ENCODE measurements at places on chromosomes 11 and 22.

- no peak for DNase-seq
Observed at GRCh38 chr11:130092661-130093060, 23.0 kb downstream of the APLP2 start.

GRCh38 chr11:40819230-40819629 lies 640.2 kb downstream of the LRRC4C start:
- DNase-seq, result no peak

GRCh38 chr11:19447150-19447566 lies 206.4 kb upstream of the E2F8 start:
- peak; percentile 60 for DNase-seq

DNA sequence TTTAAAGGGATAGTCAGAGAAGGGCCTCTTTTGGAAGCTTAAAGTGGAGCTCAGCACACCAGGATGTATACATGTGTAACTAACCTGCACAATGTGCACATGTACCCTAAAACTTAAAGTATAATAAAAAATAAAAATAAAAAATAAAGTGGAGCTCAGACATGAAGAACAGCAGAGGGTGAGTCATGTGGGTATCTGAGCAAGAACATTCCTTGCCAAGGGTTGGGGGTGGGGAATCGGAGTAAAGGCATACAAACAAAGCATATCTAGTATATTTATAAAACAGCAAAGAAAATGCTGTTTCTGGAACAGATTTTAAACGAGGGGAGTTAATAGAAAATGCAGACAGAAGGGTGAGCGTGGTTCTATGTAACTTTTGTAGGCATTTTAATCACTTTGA lies 562.6 kb upstream of the ANO3 start:
- DNase-seq, result peak; percentile 14

DNA sequence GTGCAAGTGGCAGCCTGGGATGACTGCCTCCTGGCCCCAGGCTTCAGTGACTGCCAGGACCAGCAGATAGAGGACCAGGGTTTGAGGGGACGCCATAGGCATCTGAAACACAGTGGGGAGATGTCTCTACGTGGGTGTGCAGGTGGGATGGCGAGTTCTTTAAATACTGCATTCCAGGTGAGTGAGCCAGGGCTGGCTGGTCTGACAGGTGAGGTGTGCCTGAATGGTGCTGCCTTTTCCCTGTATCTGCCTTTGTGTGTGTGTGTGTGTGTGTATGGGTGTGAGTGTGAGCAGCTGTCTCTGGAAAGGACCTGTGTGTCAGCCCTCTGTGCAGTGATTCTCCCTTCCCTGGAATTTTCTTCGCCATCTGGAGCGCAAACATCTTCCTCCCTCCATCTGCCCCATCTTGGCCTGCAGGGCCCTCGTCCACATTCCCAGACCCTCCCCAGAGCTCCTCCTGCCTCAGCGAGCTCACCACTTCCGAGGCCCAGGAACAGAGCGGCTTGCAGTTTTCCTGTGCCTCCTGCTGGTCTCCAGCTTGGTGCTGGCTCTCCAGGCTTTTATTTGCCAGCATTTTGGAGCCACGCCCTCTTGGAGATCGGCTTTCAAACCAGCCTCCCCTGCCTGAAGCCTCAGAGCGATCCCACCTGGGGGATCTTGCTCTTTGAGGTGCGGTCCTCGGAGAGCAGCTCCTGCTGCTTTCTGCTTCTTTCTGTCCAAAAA lies at the start of gene GPHA2:
Gene GPHA2 (minus strand): TSS at position 535 of the 723 bp plus-strand sequence. CDS start 433 bp downstream, at position 102.
- peak; percentile 48 for DNase-seq

GRCh38 chr11:68711114-68711513 lies 26.8 kb downstream of the GAL start:
- DNase-seq, result no peak

GRCh38 chr11:35174666-35175065 lies 35.7 kb downstream of the CD44 start:
- peak; percentile 81 for DNase-seq

- no peak for DNase-seq
Observed at GRCh38 chr22:38951734-38952133, 5.7 kb upstream of the APOBEC3A start.

DNA sequence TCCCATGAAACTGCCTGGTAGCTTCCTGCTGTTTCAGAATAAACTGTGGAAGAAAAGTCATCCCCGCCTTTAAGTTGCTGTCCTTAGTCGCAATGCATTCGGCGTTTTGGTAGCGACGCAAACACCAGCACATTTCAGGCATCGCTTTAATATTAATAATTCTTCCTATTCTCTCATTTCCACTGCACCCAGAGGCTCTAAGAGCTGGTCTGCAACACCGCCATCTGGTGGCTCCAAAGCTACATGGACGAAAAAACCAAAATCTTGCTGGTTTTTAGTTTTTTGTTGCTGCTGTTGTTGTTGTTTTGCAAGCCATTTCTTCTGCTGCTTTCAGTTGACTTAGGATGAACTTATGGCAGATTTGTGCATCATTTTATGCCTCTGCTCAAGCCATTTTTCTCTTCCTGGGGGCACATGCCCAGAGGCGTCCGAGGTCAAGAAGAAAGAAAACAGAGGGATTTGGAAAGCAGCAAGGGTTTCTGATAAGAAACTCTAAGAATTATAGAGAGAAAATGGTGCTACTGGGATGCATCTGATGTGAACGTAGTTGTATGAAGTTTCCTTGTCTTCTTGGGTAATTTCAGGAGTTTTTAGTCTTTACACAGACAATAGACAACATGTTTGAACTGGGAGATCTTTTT lies 345.4 kb upstream of the KIRREL3 start:
- DNase-seq, result peak; percentile 29

DNA sequence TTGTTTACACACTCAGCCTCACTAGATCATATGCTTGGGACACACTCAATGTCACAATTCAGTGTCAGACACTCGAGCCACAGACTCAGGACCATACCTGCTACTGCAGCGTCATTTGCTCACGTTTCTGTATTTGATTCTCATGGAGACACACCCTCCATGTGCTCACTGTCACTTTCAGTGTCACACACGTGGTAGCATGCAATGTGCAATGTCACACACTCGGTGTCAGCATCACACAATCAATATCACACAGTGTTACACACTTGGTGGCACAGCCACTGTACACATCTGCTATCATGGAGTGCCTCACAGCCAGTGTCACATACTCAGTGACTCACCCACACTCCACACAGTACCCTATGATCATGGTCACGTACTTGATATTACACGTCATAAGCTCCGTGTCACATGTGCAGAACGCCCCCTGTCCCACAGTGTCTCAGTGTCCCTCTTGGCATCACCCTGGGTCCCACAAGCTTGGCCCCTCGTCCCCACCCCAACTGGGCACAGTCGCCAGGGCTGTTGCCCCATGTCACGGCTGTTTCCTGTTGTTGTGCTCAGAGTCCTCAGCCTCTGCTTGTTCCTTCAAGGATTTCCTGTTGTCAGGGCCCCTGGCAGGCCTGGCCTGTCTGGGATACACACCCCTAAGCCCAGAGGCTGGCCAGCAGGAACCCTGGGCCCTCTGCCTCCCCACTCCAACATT lies 49.6 kb downstream of the PDE2A start:
- DNase-seq, result no peak

- peak; percentile 58 for DNase-seq
Observed at GRCh38 chr11:32172848-32173834, 82.3 kb downstream of the RCN1 start.

DNA sequence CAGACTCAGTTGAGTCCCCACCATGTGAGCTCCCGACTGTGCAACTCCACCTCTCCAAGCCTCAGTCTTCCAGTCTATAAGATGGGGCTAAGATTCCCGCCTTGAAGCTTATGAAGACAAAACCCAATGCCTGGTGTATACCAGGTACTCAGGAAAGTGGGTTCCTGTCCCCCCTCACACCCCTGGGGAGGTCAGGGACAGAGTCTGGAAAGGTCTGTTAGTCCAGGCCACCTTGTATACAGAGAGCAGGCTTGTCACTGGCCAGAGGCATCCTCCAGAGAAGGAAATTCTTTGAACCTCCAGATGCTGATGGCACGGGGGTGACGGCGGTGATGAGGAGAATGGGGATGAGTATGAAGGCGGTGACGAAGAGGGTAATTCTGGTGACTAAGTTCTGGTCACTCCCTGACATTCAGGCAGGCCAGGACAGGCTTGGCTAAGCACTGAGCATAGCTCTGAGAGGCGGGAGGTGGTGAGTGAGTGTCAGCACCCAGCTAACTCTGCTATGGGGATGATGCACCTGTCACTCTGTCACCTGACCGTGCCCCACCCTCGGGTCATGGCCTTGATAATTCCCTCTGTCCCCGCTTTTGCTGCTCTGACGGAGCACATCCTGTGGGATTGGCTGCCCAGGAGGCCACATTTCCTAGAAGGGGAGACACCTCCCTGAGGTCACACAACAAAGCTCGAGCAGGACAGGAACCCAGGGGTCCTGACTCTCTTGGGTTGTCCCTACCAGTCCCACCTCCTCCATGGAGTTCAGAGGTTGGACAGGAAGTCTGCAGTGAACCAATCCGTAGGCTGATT lies 30.9 kb upstream of the CSNK1E start:
- no peak for DNase-seq

DNA sequence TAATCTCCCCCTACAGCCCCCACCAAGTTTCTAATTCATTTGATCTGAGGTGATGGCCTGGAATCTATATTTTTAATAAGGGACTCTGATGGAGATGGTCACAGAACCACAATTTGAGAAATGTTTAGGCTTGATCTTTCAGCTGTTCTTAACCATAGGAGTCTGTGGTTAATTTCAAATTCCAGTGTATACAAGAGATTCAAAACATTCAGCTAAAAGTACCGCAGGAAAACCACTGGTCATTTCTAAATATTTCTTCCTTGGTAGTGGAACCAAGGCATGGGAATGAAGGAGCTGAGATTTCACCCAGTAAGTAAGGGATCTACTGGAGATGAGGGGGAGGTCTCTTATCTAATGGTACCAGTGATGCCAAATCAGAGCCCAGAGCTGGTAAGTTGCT lies 18.3 kb upstream of the GALNT18 start:
- DNase-seq, result no peak

DNA sequence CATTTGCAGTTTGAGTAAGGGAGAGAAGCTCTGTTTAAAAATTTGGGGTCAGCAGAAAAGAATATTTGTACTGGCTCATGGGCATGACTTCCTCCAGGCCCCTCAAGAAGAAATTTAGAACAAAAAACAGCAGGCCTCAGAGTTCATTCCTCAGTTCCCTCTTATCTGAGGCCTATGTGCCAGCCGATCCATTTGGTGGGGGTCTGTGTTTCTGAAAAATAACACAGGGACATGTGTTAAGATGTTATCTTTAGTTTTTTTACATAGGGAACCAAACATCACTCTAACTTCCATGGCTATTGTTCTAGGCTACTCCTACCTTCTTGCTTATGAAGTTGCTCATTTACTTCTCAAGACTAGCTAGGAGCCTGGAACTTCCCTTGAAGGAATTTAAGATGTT lies 16.2 kb upstream of the HSD17B12 start:
- no peak for DNase-seq

DNA sequence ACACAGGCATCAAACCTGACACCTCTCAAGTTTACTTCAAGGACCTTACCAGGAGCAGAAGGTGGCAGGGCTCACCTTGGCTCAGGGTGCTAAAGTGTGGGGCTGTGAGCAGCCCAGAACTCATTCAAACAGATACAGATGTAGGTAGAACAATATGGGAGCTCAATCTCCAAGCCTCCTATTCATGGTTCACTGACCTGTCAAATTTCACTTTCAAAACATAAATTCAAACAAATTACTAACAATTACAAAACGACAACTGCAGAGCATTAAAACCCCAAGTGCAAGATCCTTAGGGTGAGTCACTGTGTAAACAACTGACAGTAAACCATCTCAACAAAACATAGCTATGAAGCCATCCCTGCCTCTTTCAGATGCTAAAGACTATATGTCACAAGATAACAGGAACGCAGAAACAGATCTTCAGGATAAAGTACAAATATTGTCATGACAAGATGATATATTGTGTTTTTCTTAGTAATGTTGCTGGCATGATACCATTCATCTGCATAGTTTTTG lies 303.5 kb upstream of the ANO3 start:
- DNase-seq, result peak; percentile 80

- DNase-seq, result no peak
Observed at GRCh38 chr11:123180166-123180565, 14.9 kb downstream of the CLMP start.

GRCh38 chr11:117313091-117313490 lies 3.0 kb downstream of the BACE1 start:
- no peak for DNase-seq

DNA sequence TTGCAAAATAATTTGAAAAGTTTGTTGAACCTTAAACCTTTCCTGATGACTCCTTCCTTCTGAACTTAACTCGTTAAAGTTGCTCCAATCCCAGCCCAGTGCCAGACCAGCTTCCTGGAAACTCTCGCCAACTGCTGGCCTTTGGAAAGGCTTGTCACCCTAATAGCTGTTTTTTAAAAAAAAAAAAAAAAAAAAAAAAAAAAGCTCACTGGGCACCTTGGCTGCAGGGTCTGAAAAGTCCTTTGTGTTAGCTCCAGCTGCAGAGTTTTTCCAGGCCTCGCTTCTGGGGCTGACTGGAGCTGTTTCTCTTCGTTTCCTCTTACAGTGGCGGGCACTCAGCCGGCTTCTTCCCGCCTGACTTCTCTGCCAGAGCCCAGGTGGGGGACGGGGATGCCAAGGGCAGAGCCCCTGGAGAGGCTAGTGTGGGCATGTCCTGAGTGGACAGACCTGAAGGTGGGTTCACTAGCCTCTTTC lies 25.1 kb downstream of the KCNQ1OT1 start:
- no peak for DNase-seq

- DNase-seq, result peak; percentile 42
Observed at GRCh38 chr11:72350752-72351151, 83.6 kb downstream of the CLPB start.

DNA sequence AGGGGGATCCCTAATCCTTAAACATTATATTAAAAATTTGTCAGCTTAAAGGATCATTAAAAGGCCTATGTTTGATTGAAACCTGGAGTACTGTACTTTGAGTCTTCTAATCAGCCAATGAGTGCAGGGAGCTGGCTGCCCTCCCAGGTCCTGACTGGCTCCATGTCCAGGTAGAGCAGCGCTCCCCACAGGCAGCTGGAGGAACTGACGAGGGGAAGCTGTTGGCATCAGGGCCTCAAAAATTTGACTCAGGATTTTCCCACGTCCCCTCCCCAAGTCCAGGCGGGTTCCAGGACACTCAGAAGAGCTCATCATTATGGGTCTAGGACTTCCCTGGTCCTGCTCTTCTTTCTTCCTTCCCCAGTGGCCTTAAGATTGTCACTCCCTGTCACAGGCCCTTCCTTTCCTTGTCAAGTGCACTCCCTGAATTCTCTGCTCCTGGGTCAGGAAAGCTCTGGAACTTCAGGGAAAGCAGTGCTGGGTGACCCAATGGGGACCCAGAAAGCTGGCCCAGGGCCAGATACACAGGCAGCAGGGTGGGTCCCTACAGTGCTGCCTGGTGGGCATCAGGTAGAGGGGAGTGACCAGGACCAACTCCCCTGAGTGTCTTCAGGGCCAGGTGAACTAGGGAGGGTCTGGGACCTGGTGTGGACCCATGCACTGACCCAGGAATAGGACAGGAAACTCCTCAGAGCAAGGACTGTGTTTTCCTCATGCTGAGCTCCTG lies 65.5 kb downstream of the GGTLC2 start:
- DNase-seq, result no peak

Data from fibroblast of skin of right quadriceps (primary cell).